Osteocyte (in vitro differentiated cells): ENCODE measurements at places on chromosomes 2 and 18. TPM values are rescaled to one million over a fixed set of nuclear protein-coding genes. Genes with fewer than 3 reads are reported as not detected.

OTOS gene
- total RNA-seq = not detected in 2 replicates

TRPM8 gene
- total RNA-seq = not detected in 2 replicates

GPR45 gene
- total RNA-seq = not detected in 2 replicates

PLA2R1 gene
- total RNA-seq = 70.1 and 78.9 TPM in 2 replicates

DNA sequence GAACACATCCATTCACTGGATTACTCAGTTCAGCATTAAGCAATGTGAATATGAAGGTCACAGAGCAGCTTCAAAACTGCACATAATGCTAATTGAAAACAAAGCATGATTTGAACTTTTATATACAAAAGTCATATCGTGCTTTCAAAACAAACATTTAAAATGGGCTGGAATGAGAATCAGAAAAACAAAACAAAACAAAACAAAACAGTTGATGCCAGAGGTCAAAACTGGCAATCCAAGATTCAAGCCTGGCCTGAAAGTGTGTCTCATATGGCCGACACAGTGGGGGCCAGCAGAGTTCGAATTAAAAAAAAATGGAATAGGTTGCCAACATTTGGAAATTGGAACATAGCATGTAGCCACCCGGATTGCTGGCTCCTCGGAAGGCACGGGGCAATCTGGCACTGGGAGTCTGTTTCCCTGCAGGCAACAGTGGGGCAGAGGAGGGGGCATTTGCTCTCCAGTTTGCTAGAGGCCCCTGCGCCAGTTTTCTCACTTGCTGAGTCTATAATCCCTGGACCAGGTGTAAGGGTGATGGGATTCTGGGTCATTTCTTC, 294.4 kb downstream of the ZNF521 start:
- DNase-seq = no peak

DNA sequence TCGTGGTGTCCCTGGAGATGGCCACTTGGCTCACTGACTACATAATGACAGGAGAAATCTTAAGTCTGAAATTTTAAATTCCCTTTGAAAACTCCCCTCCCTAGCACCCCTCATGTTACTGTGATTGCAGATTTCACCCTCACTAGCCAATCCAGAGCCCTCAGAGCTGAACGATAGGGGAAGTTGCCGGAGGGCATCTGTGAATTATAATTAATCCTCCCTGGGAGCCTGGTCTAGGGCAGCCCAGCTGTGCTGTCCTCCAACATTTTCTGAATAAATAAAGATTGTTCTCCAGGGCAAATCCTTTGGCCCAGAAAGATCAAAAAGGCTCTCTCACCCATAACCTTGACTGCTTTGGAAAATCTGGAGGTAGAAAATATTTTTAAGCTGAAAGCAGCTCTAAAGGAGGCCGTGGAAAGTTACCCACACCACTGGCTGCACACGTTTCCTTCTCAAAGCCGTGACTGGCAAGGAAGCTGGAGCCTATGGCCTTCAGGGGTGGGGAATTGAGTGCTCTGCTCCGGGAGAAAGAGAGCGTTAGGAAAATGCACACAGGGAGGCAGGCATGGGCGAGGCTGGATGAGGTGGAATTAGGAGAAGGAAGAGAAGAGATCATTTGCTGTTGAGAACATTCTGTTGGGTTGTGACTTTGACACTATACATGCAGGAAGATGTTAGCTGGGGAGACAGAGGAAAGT, 68.9 kb upstream of the CNGA3 start:
- DNase-seq = no peak

- no peak for DNase-seq
These were observed 12.0 kb upstream of the IMPACT start for GRCh38 chr18:24414349-24415003.

DNA sequence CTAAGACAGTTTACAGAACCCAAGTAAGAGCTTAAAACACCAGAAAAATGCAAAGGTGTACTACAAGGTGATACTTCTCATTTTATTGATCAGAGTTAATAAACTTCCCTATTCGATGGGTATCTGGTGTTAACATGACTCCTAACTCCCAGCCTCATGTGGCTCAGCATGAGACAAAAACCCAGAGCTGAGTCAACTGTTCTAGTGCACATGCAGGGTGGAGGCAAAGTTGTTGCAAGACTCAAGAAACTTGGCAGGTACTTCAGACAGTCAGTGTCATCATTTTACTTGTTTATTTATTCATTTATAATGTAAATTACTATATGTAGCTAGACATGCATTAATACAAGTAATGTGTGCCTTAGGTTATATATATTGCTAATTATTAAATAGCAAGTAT, 216.6 kb upstream of the DSEL start:
- DNase-seq = no peak

DNA sequence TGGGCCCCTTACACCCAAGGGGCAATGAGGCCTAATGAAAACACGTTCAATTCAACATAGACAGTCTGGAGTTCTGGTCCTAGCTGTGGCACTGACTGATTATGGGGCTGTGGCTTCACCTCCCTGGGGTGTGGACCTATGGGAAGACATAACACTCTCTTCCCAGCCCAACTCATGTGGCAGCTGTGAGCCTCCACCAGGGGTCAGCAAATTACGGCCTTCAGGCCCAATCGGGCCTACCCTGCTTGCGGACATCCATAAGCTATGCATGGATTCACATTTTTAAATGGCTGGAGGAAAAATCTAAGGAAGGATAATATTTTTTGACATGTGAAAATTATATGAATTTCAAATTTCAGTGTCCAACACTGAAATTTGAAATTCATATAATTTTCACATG, 101.3 kb downstream of the LOXHD1 start:
- DNase-seq = no peak

DNA sequence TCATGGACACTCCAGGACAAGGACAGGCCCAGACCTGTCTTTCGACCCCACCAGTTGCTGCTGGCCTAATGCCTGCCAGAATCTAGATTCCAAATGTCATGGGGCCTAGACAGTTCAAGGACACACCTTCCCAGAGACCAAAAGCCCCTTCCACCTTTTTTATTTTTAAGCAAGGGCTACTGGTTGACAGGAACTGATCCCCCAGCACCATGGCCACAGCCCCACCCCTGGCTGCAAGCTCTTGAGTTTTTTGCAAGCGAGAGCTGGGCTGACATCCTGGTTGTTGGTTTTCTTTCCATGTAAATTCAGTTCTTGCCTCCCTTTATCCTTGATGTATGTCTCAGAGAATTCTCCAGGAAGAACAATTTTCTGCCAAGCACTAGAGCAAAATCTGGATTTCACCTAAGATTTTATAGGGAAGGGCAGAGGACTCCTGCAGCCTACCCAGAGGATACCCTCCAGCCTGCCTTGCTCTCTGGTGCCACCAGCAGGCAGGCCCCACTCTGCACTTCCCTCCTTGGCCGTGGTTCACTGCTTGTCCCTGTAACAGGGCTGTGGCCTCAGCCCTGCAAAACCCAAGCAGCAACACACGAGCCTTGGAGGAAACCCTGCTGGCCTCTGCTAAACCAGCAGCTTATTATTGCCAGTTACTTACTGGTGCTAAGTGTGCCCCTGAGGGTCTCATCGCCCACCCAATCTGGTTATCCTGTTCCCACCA, 97.7 kb downstream of the TWIST2 start:
- DNase-seq = peak; percentile 87
